Osteoblast (primary cell): ENCODE measurements at places on chromosomes 11 and 22.

GRCh38 chr22:37750596-37751162 is 53.8 kb downstream of the TRIOBP start:
- no peak for DNase-seq

DNA sequence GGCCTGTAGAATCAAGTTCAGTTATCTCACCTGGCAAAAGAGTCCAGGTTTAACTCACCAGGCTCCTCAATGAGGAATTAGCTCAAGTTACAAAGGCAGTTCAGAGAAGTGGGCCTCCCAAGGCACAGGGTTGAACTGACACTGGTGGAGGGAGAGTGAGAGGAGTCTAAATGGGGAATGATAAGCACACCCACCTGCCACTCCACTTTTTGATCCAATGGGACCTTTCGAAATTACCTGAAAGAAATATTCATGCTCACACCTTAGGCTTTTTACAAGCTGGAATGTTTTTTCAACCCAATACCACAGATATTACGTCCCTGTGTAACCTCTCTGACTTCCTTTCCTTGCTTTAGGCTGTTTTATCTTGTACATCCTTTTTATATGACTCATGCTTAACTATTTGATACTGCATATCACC is 642.7 kb upstream of the TENM4 start:
- no peak for DNase-seq

- DNase-seq = peak; percentile 88
These were observed 44.5 kb downstream of the WEE1 start for GRCh38 chr11:9617940-9618339.

DNA sequence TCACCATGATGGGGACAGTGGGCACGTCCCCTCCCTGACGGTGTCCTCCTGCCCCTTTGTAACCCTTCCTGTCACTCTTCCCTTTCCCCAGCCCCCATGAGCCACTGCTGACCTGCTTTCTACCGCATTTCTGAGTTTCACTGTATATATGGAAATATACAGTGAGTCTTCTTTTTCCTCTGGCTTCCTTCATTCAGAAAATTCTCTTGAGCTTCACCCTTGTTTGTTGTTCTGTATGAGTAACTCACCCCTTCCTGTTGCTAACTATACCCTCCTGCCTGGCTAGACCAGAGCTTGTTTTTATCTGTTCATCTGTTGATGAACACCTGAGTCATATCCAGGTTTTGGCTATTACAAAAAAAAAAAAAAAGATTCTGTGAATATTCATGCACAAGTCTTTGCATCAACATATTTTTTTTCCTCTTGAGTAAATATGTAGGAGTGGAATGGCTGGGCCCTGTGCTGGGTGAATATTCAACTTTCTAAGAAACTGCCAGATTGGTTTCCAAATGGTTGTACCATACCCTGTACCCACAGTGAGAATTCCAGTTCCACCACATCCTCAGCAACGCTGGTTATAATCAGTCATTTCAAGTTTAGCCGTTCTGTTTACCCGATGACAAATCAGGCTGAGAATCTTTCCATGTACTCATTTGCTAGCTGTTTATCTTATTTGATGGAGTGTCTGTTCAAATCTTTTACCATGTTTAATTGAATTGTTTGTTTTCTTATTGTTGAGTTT is 62.0 kb downstream of the IGF2 start:
- DNase-seq = peak; percentile 92

GRCh38 chr11:71420455-71421241 is 27.5 kb downstream of the DHCR7 start:
- DNase-seq = peak; percentile 77

DNA sequence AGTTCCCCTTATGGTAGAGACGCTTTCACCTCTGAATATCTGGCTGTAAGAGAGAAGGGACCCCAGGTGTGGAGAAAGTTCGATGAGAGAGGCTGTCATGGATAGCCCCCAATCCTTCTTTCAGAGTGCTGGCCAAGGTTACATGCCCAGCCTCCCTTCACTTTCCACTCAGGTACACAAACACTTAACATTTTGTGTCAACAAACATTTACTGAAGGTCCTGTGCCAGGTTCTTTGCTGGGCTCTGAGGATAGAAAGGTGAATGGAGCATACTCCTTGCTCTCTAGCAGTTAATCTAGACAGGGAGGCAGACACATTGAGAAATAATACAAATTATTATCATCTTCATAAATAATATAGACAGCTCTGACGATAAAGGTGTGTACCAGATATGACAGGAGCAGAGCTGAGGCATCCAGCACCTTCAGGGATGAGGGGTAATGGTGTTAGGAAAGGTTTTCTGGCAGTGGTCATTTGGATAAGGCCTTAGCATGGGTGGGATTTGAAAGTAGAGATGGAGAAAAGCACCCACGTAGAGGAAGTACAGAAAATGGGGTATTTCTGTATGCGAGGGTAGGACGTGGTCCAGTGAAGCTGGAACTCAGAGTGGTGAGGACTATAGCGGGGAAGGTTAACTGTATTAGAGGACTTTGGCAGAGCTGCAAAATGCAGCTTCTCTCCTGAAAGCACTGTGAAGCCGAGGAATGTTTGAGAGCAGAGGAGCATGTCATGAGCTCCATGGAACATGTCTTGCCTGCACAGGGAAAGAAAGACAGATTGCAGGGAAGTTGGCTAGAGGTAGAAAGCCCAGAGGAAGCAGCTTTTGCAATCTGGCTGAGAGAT is 19.6 kb downstream of the PPFIBP2 start:
- DNase-seq = no peak

DNA sequence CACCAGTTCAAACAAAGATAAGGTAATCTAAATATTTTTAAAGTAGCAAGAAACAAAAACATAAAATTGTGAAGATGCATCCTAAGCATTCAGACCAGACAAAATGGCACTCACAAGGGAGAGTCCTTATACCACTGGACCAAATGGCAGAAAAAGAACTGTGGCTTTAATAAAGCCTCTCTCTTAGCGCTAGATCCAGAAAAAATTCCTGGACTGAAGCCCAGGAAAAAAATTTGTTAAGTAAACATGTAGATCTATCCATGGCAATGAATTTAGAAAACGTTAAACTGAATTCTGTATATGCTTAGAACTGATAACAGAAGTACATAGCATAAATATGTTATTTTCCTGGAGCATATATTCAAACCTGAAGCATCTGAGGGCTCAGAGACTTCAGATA is 11.8 kb upstream of the CD59 start:
- peak; percentile 37 for DNase-seq
